ENCODE measurements at places on chromosomes 6 and 20.

- no peak for DNase-seq
These were observed 405.7 kb downstream of the TAF4 start for GRCh38 chr20:61659994-61660346.

DNA sequence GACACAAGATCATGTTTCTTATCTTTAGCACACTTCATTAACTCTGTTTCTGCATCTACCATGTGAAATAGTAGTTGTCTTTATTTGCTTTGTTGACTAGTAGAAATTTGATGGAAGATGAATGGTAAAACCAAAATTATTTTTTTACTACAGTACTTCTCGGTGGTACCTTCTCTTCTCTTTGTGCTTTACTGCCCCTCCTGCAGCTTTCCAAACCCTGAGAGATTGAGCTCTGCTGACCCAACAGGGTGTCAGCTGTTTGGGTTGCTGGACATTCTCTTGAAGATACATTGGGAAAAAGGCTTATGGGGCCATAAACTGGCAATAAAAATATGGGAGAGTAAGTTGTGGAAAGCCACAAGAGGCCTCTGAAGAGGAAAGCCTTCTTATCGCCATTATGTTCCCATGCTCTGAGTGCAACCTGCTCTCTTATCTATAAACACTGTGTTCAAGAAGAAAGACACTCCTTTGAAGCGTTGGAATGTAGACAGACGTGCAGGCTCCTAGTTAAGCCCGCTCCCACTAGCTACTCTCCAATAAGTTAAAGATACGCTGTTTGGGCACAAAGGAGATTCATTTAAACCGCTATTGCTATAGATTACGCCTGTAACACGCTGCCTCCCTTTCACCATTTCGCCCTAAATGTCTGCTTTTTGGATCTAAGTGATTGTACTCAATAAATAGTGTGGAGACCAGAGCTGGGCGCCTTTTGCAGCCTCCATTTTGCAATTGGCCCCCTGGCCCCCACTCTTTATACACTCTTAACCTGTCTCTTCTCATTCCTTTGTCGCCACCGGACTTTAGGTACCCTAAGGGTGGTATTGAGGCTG is 60.1 kb upstream of the PRSS16 start:
- DNase-seq: no peak

DNA sequence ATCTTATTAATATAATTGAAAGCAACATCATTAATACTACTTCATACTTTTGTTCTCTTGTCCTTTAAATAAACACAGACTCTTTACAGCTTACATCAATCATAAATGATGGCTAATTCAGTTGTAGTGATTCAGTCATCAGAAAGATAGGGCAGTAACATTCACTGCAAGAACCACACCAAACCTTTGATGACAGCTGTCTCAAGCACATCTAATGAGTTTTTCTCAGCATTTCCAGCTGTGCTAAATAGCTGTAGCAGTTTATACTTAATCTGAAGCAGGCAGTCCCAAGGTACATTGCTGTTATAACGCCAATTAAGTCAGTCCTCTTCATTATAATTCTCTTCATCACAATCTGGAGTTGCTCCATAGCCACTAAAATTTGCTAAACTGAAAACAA is 45.7 kb downstream of the PREP start:
- DNase-seq: no peak

- DNase-seq: no peak
These were observed 52.1 kb upstream of the RNF182 start for GRCh38 chr6:13872681-13873080.

GRCh38 chr6:168229368-168229752 is 90.2 kb downstream of the DACT2 start:
- DNase-seq: no peak

DNA sequence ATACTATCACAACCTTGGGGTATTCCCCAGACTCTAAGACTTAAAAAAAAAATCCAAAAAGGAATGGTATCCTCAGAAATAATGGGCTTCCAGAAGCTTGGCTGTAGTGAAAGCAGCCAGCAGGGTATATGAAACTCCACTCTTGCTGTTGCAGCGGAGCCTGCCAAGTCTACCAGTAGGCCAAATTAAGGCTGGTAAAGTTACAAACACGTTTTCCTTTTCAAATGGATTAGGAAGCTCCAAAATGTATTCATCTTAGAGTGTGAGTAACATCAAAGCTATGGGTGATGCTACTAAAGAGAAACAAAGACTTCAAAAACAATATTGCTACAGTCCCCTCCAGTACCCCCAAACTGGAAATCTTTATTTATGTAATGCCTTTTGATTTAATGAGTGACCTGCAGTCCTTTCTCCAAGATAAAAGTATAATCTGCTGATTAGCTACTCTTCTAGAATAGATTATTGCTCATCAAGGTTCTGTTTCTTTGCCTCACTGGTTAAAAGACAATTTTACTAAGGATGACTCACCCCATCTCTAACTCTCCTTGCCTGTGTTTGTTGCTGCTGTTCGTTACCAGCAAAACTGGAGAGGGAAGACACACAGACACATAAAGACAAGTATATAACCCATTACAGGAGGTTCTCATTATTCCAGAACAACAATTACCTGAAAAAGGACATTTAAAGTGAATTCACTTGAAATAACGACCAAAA is 84.9 kb downstream of the BTBD9 start:
- DNase-seq: no peak

- DNase-seq: no peak
These were observed 144.4 kb downstream of the UBE3D start for GRCh38 chr6:82921258-82921657.

DNA sequence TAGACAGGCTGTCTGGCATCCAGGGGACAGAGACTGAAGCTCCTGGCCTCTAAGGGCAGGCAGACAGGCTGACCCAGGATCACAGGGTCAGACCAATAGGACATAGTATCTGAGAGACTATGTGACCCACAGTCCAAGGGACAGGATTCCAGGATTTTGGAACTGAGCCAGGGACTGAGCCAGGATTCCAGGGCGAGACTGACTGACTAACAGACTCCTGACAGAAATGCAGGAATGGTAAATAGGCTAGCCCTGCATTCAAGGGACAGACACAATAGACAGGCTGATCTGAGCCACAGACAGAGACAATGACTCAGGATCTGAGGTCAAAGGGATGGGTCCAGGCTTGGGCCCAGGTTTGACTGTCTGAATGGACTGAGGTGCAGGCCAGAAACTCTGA is 19.8 kb downstream of the XKR7 start:
- DNase-seq: no peak

DNA sequence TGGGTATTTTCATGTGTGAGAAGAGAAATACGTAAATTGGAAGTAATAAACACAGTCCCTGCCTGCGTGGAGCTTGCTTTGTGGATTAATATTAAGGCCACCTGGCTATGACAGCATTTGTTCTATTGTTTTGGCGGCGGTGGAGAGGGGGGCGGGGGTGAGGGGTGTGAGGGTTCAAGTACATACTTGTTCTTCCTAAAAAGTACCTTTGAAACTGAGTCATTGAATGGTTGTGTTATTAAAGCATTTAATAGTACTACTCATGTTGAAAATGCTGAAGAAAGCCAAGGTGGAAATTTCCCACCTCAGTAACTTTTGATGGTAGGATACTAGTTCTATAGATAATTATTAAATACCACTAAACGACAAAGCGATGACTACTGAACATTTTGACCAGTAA is 95.0 kb downstream of the FOXC1 start:
- no peak for DNase-seq

Data from CD4-positive, alpha-beta T cell treated with Interleukin-6 at 100 ng/mL for 8 hours (primary cell).